Activated CD8-positive, alpha-beta memory T cell treated with anti-CD3 and anti-CD28 coated beads, Interleukin-2, amount 10 ng/mL, durations not matched to agents 7 days and 5 days (primary cell): ENCODE measurements at places on chromosomes 11 and 22. TPM values are rescaled to one million over a fixed set of nuclear protein-coding genes. Genes with fewer than 3 reads are reported as not detected.
A peak's percentile ranks its signal among the peaks of the same experiment; 100 is the strongest.

The RNF141 gene
- total RNA-seq: 10.1 TPM

The ASPHD2 gene
- 15.3 TPM for total RNA-seq

The RTN3 gene
- total RNA-seq: 55.8 TPM

- DNase-seq: no peak
These were observed 54.7 kb downstream of the ETS1 start for GRCh38 chr11:128532572-128533091.

DNA sequence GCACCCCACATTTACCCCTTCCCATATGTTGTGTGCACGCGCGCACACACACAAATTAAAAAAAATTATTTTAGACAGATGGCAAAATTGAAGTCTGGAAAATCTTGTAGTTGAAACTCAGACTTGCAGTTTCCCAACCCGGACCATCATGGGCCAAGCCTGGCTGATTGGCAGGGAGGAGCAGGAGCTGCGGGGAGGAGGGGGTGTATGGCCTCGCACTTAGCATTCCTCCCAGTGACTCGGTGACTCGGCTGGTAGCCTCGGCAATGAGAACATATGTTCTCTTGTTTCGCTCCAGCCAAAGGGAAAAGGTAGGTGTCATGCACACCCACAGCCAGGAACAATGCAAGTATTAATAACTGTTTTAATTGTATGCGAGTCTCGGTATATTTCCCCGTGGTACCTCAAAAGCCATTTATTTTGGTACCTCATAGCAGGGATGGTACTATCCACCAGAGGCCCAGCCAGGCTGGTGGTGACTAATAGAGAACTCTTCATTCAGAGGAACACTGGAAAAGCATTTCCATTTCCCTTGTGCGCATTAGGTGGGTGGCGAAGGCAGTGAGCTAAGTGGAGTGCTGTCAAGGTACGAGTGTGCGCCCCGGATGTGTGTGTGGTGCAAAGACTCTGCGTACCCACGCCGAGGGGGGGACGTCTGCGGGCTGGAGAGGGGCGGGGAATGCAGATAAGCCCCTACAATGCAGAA lies 92.5 kb downstream of the DSCAML1 start:
- no peak for DNase-seq

- DNase-seq: peak; percentile 72
These were observed 86.9 kb downstream of the STIM1 start for GRCh38 chr11:3942160-3942955.

The IRAG1 gene
- not detected for total RNA-seq

- DNase-seq: peak; percentile 43
These were observed 34.3 kb upstream of the IGSF9B start for GRCh38 chr11:133991101-133991500.

The LRRC74B gene
- total RNA-seq: not detected

DNA sequence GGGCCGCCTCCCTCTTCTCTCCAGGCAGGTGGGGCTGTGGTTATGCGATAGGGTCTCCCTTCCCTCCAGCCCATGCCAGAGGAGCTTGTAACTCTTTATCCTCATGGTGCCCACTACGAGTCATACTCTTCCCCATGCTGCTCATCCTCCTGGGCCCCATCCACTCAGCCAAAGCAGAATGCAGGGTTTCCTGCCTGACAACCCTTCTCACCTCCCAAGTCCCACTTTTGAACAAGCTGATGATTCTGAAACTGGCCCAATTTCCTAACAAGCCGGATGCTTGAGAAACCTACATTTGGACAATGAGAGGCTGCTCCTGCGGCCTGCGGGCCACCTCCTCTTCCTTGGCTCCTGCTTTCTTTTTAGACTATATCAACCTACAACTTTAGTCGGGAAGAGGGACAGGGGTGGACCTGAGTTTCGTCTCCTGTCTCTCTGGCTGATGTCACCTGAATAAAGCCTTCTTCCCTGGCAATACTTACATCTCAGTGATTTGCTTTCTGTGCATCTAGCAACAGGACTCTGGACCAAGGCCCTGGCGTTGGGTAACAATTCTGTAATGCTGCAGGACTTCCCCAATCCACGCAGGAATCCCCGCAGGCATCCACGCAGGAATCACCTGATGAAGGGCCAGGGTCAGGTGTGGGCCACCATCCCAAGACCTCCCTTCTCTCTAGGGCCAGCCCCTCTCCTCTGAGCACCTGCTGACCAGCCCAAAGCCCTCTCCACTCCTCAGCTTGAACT lies 1.5 kb upstream of the NDUFS8 start:
- DNase-seq: no peak

The C11orf91 gene
- total RNA-seq: not detected

DNA sequence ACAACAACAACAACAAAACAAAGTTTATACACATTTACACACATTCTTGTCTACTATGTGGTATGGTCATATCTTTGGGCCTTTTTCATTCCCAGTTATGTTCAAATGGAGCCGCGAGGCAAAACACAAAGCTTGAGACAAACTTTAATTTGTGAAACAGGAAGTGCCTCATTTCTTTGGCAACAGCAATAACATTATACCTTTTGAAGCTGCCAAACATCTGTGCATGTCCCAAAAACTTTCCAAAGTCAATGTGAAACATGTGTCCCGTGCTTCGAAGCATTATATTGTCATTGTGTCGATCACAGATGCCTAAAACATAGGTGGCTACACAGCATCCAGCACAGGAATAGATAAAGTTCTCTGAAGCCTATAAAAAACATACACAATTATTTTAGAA lies 25.0 kb upstream of the RPS13 start:
- no peak for DNase-seq

DNA sequence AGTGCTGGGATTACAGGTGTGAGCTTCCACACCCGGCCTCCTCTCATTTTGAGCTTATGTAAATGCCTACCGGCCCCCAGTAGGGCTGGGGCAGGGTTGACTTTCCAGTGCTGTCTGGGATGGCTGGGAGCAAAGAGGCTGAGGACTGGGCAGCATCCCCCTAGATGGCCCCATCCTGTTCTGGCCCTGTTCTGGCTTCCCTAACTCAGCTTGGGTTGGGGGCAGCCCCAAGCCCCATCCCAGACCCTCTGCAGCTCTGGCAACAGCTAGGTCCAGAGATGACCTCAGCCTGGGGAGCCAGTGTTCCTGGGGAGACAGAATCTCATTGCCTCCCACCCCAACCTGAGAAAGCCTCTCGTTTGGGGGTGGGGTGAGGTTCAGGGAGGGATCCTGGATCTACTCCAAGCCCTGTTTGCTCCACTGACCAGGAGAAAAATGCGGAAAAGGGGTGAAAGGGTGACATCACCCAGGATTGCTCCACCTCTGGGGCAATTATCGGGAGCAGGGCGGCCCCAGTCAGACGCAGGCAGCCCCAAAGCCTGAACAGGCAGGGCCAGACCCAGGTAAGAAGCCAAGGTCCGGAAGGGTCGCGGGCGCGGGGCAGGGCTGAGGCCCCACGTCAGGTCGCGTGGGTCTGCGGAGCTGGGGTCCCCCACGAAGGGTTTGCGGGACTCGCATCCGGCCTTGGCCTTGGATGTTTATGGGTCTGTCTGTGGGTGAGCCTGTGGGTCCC lies at the start of gene PNPLA2:
TSS of gene PNPLA2 (plus strand) at position 519 of the 733 bp plus-strand sequence. CDS start 805 bp downstream, outside the sequence.
- DNase-seq: peak; percentile 56

DNA sequence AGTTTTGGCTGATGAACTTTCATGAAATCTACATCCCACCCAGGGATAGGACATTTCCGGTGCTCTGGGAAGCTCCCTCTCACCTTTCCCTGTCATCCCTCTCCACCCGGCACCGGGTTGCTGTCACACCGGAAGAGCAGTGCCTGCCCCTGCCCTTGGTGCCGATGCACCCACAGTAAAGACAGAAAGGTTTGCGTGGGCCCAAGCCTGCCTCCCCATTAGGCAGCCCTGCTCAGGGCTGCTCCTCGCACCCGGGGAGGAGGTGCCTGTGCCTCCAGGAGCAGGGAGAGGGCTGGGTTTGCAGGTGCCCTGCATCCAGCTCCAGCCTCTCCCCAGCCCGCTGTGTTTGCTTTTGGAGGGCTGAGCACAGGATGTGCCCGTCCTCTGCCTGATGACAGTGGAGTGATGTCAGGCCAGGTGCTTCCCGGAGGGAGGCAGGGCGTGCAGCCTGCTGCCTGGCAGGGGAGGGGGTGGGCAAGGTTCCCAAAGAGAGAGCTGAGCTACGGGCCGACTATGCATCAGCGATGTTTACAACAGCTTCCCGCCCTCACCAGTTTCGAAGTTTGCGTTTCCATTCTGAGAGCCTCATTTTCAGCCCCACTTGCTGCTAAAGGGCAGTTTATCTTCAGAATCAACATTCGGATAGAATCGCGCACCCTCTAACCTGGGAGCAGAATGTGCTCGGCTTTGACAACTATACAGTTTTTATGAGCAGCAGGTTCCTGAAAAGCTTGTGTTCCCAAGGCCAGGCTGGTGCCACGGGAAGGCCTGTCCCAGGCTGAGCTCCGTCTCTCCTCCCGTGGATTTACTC lies 83.2 kb upstream of the CLDN5 start:
- DNase-seq: no peak

DNA sequence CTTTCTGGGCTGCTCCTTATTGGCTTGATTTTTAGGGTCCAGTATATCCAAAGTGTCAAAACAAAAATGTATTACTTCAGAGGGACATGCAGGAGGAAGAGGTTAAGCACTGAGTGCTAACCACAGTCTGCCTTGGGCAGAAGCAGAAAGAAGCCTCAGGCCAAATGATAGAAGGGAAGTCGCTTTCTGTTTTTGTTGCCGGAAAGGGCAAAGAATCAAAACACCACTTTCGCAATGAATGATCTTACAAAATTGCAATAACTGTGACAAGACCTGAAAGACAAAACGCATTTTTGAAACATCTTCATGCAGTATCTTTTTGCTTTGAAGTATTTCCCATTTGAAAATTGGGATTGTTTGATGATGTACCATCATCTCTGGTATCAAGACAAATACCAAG lies 70.1 kb upstream of the PICALM start:
- DNase-seq: peak; percentile 80

The HEPN1 gene
- total RNA-seq: not detected
